DND-41 (cell line): ENCODE measurements at places on chromosomes 16 and 17.

GRCh38 chr16:1082952-1083675 lies 10.6 kb downstream of the SSTR5 start:
- no peak for DNase-seq

- peak; percentile 37 for DNase-seq
Observed at GRCh38 chr16:75471723-75472633, 7.5 kb upstream of the TMEM170A start.

GRCh38 chr16:66970775-66971720 lies 10.0 kb downstream of the CES3 start:
- DNase-seq, result no peak

- peak; percentile 99 for DNase-seq
Observed at GRCh38 chr16:30585400-30586191, at the start of gene ZNF785. Gene ZNF785 (minus strand): TSS chr16:30585697. CDS start chr16:30585611, 86 bp downstream.

DNA sequence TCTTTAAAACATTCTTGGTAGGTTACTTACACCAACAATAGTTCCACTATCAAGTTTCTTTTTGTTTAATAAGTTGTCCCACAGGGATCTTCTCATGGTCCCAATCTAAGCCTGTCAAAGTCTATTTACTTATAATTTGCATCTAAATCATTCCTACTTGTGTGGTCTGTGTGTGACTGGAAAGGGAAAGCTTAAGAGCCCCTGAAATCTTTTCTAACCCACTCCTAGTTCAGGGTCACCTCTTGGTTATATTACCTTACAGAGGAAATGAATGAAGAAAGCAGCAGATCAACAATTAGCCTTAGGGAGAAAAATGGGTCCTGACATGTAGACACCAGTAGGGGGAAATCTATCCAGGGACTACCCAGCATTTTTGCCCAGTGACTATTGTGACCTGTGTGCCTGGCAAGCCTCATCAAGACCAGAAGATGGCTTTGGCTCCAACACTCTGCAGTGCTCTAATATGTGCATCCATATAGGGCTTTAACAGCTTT lies 110.4 kb upstream of the HAS3 start:
- DNase-seq, result no peak

DNA sequence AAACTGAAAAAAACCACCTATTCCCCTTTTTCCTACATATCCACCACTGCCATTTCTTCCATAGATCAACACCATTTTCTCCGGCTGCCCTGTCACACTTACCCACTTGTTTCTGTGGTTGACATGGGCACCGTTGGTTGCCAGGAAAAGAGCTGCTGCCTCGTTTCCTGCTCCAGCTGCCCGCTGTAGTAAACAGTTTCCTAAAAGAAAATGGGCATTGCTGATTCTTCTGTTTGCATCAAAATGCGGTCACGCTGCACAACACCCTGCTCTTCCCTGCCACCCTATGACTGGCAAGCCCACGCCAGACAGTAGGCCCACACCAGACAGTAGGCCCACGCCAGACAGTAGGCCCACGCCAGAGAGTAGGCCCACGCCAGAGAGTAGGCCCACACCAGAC lies 46.3 kb downstream of the CYB5D2 start:
- DNase-seq, result no peak

DNA sequence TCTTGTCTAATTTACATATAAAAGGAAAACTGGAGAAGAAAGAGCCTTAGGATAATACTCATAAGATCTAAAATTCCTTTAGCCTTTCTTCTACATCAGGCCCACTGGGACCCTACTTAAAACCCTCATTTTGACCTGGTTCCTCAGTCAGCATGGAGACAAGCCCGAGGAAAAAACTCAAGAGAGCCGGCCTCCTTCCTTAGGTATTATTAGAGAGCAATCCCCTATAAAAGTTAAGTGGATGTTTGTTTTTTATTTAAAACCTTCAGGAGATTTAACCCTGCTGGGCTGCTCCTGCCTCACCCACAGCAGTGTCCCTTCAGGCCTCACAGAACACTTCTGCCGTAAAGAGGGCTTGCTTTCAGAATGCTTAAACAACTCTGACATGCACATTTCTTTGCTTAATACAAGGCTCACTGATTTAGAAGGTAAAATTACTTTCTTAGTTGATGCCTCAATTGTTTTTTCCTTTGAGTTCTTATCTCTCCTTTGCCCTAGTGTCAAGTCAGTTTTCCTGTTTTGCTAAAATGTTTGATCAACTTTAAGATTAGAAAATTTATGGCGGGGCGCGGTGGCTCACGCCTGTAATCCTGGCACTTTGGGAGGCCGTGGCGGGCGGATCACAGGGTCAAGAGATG lies 145.6 kb upstream of the TBX2 start:
- no peak for DNase-seq

DNA sequence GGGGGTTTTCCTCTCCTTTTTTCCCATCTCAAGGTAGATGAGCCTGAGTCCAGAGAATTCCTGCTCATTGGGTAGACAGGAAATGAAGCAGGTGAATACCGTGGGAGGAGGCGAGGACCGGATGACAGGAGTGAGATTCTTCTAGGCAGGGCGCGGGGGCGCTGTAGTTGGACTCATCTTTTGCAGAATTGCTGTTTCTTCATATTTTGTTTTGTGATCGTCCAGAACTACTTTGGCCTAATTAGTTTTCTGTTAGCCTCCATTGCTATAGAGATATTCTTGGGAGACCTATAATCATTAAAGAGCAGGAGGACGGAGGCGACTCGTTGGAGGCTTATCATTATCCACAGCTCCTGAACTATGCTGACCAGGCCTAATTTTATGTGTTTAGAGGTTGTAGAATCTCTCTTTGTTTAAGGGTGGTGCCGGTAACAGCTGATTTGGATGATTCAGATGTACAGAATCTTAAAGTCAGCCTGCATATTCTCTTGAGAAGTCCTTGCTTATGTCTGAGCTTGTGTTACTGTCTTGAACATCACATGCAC lies 650 bp downstream of the ATP6V0A1 start:
- DNase-seq, result no peak

DNA sequence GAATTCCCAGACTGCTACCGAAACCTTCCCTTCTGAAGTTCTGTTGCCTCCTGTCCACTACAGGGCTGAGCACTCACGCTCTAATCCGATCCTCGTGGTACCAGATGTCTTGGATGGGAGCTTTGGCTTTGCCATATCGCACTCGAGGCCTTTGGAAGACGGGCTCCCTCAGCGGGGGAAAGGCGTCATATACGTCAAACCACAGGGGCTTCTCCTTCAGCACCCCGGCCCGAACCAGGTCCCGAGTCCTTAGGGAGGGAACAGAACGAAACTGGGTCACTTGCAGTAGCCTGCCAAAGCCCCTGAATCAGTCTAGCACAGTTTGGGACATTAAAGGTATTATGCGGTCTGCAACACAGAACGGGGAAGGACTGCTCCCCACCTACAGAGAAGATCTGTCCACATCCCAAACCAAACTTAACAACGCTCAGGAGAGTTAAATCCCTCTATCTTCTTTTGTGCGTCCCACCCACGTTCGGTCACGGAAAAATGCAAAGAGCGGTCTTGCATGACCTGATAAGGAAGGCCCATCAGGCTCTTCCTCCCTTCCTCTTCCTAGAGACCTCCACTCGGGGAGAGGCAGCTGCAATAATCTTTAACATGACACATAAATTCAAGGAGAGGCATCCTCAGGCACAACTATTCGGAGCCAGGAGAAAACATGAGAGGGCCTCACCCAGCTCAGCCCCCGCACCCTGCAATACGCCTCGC lies 526 bp downstream of the MRPS23 start:
- no peak for DNase-seq

DNA sequence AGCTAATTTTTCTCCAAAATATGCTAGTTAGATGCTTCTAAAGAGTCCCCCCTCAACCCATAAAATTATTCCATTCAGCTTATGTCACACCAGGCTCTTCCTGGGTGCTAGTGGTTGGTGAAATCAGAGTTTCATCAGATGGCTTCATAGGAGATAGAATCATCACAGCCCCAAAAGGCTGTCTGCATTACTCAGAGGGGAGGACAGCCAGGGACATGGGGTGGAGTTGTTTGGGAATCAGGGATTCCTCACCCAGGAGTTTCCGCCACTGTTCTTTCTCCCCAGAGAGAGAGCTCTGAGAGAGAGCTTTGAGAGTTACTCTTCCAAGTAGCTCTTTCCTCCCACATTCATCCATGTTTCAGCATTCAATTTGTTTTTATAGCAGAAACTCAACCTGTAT lies 288 bp upstream of the KRT34 start:
- DNase-seq, result no peak

- no peak for DNase-seq
Observed at GRCh38 chr17:20089756-20090547, 80.8 kb downstream of the SPECC1 start.

GRCh38 chr17:33981711-33982601 lies 273.1 kb upstream of the CCL2 start:
- DNase-seq, result no peak

DNA sequence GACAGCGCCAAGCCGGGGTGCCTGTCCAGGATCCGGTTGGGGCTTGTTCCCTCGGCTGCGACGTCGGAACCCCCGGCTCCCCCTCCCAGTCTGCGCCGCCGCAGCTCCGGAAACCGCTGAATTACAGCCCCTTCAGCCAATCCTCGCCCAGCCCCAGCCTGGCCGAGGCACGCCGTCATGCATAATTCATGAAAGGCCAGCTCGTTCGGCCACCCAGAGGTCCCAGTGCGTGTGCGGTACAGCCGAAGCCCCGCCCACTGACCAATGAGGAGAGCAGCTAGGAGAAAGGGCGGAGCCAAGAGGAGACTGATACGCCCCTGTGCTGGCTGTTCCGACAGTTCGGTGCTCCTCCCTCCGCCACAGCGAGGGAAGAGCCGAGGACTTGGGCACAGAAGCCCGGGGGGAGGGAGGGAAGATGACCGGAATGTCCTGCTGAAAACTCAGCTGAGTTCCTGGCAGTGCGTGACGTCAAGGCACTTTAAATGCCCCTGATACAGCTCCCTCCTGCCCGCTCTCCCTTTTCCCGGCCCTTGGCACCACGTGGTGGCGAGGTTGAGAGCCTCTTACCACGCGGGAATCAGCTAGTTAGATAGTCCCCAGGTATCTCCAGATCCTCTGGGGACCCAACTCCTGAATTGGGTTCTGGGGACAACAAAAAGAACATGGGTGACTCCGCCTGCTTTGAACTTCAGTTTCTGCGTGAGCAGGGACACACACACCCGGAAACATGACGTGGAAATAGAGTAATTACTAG lies at the start of gene STAT3:
Gene STAT3, minus strand, starts transcription at position 62 of the 754 bp plus-strand sequence. CDS start 39,926 bp downstream, outside the sequence.
- DNase-seq, result peak; percentile 100

- DNase-seq, result no peak
Observed at GRCh38 chr16:80175011-80175410, 365.8 kb upstream of the DYNLRB2 start.

GRCh38 chr17:2592971-2593820 lies at the start of gene PAFAH1B1:
Gene PAFAH1B1 (plus strand): TSS chr17:2593654. CDS start chr17:2638289, 44,635 bp downstream.
- DNase-seq, result peak; percentile 91

DNA sequence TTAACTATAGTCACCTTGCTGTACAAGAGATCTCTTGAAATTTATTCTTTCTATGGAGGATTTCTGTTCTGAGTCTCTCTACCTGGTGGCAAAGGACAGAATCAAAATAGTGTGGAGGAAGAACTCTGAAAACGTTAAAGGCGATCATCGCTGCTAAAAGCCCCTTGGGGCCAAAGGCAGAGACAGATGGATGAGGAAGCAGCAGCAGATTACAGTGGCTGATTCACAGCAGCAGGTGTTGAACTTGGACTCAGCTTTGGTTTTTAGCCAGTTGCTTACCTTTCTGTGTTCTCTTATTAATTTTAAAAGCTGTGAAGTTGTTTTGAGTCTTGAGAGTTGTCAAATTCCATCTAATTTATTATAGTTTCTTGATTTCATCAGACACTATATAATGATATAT lies 956.1 kb upstream of the GOT2 start:
- no peak for DNase-seq

- no peak for DNase-seq
Observed at GRCh38 chr16:13401641-13402040, 500.2 kb downstream of the SHISA9 start.

GRCh38 chr17:32805029-32805976 lies 71.6 kb downstream of the MYO1D start:
- DNase-seq, result no peak

- DNase-seq, result no peak
Observed at GRCh38 chr16:82391690-82392089, 221.7 kb upstream of the MPHOSPH6 start.

GRCh38 chr17:49521088-49521450 lies 26.0 kb downstream of the NGFR start:
- no peak for DNase-seq

DNA sequence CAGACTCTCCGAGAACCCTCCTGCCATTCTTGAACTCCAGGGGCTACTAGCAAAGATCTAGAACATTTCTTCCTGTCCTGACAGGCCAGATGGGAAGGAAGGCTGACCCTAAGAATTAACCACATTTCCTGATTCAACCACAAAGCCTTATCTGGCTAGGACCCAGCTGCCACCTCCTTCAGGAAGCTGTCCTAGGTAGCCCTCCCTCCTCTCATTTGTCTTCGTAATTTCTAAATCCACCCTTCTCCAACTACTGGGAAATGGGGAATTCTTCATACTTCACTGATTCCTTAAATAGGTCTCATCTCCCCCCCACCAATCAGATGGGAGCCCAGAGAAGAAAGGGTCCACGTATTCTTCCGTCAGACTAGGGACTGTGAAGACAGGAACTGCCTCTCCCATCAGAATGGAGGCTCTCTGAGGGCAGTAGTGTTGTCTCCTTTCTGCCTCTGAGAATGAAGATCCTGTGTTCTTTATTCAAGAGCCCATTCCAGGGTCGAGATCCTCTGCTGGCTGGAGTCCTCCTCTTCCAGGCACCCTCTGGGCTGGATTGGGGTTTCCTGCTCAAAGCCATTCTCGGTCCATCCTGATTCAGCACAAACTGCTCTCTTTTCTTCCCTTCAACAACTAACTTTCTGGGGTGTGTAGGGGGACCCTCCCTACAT lies 2.1 kb downstream of the SAMD14 start:
- no peak for DNase-seq

GRCh38 chr16:89407925-89408300 lies 82.4 kb downstream of the ANKRD11 start:
- DNase-seq, result no peak

DNA sequence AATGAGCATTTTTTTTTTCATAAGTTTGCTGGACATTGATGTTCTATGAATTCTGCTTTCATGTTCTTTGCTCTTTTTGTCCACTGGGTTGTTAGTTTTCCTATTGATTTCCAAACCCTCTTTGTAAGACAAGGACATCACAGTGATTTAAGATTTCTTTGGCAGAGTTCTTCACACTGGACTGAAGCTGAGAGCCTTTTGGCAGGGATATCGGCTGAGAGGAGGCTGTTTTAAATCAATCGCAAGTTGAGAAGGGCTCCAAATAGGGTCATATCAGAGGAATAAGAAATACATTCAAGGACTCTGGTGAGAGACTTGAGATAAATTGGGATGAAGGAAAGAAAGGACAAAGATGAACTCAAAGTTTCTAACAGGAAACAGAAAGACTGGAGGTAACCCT lies 165.8 kb upstream of the AXIN2 start:
- DNase-seq, result no peak

GRCh38 chr16:82995924-82996441 lies 369.2 kb downstream of the CDH13 start:
- no peak for DNase-seq

DNA sequence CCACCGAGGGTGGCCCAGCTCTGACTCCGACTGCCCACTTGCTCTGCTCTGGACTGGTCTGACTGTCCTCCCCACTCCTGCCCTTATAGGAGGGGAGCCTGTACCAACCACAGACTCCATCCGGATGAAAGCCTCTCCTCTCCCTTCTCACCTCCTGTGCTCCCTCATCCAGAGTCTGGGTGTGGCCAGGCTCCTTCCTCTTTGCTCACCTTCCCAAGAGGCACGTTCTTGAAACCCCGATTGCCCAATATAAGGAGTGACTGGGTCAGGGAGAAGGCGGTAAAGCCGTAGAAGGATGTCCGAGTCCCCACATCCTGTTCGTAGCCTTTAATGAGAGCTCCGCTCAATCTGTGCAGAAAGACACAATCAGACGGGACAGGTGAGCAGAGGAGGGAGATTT lies 17.1 kb downstream of the ST6GALNAC1 start:
- no peak for DNase-seq
